IMR-90 (cell line): ENCODE measurements at places on chromosomes 5 and 9. TPM values are rescaled to one million over a fixed set of nuclear protein-coding genes. Genes with fewer than 3 reads are reported as not detected.

DNA sequence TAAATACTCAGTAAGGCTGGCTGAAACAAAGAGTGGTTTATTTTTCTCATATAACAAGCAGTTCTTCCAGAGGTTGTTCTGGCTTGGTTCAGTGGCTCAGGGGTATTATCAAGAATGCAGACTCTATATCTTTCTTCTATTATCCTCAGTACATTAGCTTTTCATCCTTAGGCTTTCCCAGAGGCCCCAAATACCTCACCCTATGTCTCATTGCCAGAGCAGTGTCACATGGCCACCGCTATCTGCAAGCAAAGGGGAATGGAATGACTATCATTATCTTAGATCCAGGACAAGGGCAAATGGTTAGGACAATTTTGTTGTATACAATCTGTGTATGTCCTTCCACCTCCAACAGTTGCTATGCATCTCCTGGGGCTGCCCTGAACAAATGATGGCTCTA is 69.0 kb upstream of the SNX2 start:
- no peaks in the 10 kb centered on the region for H3K4me1 ChIP-seq
- no peak overlapping the region for H3K4me3 ChIP-seq
- peaks cover 2% of the 10 kb centered on the region; the same call in 1 of the 2 replicates for H3K27me3 ChIP-seq
- no peak for DNase-seq
- H3K36me3 ChIP-seq: no peaks in the 10 kb centered on the region

GRCh38 chr5:174596429-174596828 is 128.0 kb upstream of the MSX2 start:
- no peaks in the 10 kb centered on the region for H3K27me3 ChIP-seq
- no peaks in the 10 kb centered on the region for H3K36me3 ChIP-seq

- no peaks in the 10 kb centered on the region for H3K4me1 ChIP-seq
- H3K4me3 ChIP-seq: no peak overlapping the region
- no peak overlapping the region for H3K27ac ChIP-seq
- no peaks in the 10 kb centered on the region for H3K36me3 ChIP-seq
- no peaks in the 10 kb centered on the region for H3K27me3 ChIP-seq
Measured at GRCh38 chr5:168885324-168886120, 306.4 kb upstream of the PANK3 start.

GRCh38 chr9:82593501-82593900 is 469.4 kb downstream of the RASEF start:
- no peak overlapping the region for H3K4me3 ChIP-seq
- peaks cover 4% of the 10 kb centered on the region; the same call in 1 of the 2 replicates for H3K4me1 ChIP-seq
- no peak overlapping the region for H3K27ac ChIP-seq
- DNase-seq: no peak
- 0 out of 2 replicates have a peak, but pooled peaks cover 2% of the 10 kb centered on the region for H3K27me3 ChIP-seq
- H3K36me3 ChIP-seq: no peaks in the 10 kb centered on the region

DNA sequence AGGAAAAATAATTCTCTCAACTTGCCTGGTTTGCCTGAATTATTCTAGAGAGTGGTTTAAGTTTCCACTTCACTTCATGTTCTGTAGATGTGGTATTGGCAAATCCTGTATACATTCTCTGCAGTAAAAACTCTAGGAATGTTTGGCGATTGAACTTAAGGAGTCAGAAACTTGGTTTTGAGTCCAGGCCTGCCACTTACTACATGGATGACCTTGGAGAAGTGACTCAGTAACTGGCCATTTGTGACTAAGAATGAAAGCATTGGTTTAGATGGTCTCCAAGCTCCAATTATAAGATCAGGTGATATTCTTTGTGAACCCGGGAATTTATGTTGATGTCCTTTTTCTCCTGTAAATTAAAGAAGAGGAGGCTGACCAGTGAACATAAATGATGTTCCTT is 233.8 kb downstream of the GAS1 start:
- H3K4me3 ChIP-seq: no peak overlapping the region
- peak; percentile 83 for DNase-seq
- H3K27me3 ChIP-seq: no peaks in the 10 kb centered on the region
- peak overlapping the region; percentile 56; the same call in 1 of the 2 replicates for H3K27ac ChIP-seq
- no peaks in the 10 kb centered on the region for H3K36me3 ChIP-seq
- peaks cover 2% of the 10 kb centered on the region; the same call in 1 of the 2 replicates for H3K4me1 ChIP-seq

DNA sequence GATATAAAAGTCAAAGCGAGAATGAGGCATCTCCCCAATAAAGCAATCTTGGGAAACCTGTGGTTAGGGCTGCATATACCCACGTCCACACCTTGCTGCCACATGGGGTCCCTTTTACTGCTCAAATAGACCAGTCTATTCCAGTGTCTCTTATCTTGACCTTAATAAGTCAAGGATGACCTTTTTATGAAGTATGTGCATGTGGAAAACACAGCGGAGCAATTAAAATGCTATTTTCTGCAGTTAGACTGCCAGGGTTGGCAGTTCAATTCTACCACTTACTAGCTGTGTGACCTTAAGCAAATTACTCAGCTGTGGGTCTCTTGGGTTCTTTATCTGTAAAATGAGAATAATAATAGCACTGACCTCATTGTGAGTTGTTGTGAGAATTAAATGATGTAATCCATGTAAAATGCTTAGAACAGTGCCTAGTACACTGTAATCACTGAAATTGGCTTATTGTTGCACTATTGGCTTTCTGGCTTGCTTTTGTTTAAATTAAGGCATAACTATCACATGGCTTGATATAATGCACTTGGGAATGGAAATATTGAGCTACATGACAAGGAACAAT is 67.8 kb upstream of the HSPB3 start:
- DNase-seq: peak; percentile 63
- H3K4me1 ChIP-seq: peaks cover 2% of the 10 kb centered on the region
- H3K4me3 ChIP-seq: no peak overlapping the region

PTPDC1 gene
- 3.3 and 3.9 TPM in 2 replicates for polyA plus RNA-seq

- DNase-seq: peak; percentile 65
- H3K4me3 ChIP-seq: no peak overlapping the region
- no peaks in the 10 kb centered on the region for H3K27me3 ChIP-seq
- no peak overlapping the region for H3K27ac ChIP-seq
- H3K36me3 ChIP-seq: no peaks in the 10 kb centered on the region
Measured at GRCh38 chr9:121686930-121687541, 35.6 kb downstream of the DAB2IP start.

DNA sequence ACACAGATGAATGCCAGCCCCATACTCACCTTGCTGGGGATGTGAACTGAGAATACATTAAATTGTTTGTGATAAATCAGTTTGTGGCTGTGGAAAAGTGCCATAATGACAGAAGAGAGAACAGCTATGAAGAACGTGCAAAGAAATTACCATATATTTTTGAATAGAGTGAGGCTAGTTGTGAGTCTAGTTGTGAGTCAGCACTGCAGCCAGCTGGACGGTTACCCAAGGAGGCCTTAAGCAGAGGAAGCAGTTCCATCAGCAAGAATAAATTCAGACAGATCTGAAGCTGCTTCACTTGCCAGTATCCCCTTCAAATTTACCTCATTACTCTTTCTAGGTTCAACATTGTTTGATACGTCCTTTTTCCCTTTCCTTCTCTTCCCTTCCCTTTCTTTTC is 446.0 kb downstream of the MTRR start:
- no peaks in the 10 kb centered on the region for H3K36me3 ChIP-seq
- no peaks in the 10 kb centered on the region for H3K4me1 ChIP-seq
- no peak overlapping the region for H3K4me3 ChIP-seq
- H3K27me3 ChIP-seq: no peaks in the 10 kb centered on the region

SOHLH1 gene
- not detected in 2 replicates for polyA plus RNA-seq

GRCh38 chr9:19387317-19387716 is 7.3 kb upstream of the RPS6 start:
- no peaks in the 10 kb centered on the region for H3K36me3 ChIP-seq
- no peak overlapping the region for H3K27ac ChIP-seq
- 0 out of 2 replicates have a peak, but pooled peaks cover 2% of the 10 kb centered on the region for H3K4me1 ChIP-seq
- H3K27me3 ChIP-seq: no peaks in the 10 kb centered on the region

AHRR gene
- 36.1 and 37.1 TPM in 2 replicates for polyA plus RNA-seq

- peaks cover 91% of the 10 kb centered on the region for H3K27me3 ChIP-seq
- peaks cover 2% of the 10 kb centered on the region; the same call in 1 of the 2 replicates for H3K4me1 ChIP-seq
- no peak for DNase-seq
- H3K27ac ChIP-seq: no peak overlapping the region
- H3K4me3 ChIP-seq: no peak overlapping the region
Measured at GRCh38 chr5:150190503-150190979, 679 bp downstream of the SLC6A7 start.

GRCh38 chr5:138077064-138077696 is 6.7 kb upstream of the WNT8A start:
- H3K27me3 ChIP-seq: no peaks in the 10 kb centered on the region
- no peak overlapping the region for H3K27ac ChIP-seq
- H3K4me3 ChIP-seq: no peak overlapping the region
- no peaks in the 10 kb centered on the region for H3K36me3 ChIP-seq
- no peaks in the 10 kb centered on the region for H3K4me1 ChIP-seq

GRHPR gene
- polyA plus RNA-seq: 182 and 198 TPM in 2 replicates
